Pons (tissue), 1 donor: ENCODE measurements at places on chromosomes 2 and 18.

GRCh38 chr2:120661551-120661950 is 74.1 kb upstream of the GLI2 start:
- peak; percentile 89 for DNase-seq

DNA sequence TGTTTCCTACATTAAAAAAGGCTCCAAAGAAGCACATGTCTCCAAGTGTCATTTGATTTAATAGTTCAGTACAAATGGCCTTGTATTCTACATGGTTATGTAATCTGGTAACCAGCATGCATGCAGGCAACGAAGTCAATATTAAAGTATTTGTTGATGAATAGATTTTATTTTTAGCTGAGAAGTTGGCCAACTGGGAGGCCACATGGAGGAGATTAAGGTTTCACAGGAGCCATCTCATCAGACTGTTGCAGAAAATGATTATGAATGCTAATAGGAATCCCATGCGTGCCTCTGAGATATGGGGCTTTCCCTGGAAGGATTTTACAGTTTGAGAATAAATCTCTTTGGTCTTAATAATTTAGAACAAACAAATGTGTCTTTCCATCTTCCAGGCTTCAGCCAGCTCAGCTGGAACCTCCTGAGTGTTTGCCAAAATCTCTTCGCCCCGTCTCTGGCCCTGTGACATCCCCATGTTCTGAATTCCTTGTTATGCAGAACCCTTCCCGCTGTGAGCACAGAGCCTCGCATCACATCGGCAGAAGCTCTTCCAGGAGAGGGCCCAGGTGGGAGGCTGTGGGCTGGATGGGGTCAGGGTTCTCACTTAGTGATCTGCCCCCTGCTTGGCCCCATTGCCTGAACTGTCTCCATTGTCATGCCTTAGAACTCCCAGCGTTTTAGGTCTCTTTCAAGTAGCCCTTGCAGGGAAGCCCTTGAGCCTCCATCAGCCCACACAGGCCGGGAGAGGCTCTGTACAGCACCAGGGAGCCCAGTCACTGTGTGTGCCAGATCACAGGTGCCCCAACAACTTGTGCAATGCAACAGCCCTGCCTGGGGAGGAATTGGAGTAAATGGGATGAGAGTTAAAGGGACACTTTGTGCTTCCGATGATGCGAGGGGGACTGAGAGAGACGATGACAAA is 190.5 kb upstream of the TWIST2 start:
- DNase-seq, result no peak

- DNase-seq, result no peak
Measured at GRCh38 chr2:12070153-12070552, 323.7 kb downstream of the LPIN1 start.

GRCh38 chr2:44572196-44572900 is 210.6 kb downstream of the CAMKMT start:
- no peak for DNase-seq
